Activated naive CD4-positive, alpha-beta T cell treated with anti-CD3 and anti-CD28 coated beads, Interleukin-2, amount 50 U/mL, for 72 hours (primary cell): ENCODE measurements at places on chromosomes 16 and 17. TPM values are rescaled to one million over a fixed set of nuclear protein-coding genes. Genes with fewer than 3 reads are reported as not detected.
A peak's percentile ranks its signal among the peaks of the same experiment; 100 is the strongest.

DNA sequence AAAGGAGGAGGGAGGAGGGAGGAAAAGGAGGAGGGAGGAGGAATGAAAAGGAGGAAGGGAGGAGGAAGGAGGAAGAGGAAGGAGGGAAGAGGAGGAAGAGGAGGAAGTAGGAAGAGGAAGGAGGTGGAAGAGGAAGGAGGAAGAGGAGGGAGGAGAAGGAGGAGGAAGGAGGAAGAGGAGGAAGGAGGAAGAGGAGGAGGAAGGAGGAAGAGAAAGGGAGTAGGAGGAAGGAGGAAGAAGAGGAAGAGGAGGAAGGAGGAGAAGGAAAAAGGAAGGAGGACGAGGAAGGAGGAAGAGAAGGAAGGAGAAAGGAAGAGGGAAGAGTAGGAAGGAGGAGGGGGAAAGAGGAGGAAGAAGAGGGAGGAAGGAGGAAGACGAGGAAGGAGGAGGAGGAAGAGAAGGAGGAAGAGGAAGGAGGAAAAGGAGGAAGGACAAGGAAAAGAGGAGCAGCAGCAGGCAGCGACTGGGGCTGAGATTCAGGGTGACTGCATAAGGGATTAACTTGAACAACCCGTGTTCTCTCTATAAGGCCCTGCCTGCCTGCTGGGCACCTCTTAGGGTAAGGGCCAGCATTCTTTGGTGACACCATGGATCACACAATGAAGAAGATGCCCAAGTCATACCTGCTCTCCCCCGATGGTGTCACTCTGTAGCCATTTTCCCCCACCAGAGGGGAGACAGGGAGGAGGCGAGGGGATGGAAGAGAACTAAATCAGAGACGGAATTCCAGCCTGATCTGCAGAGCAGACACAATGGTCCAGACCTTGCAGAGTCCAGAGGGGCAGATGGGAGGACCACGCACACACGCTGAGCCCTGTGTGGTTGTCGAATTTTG is 1.4 kb upstream of the IL34 start:
- no peak for DNase-seq

DNA sequence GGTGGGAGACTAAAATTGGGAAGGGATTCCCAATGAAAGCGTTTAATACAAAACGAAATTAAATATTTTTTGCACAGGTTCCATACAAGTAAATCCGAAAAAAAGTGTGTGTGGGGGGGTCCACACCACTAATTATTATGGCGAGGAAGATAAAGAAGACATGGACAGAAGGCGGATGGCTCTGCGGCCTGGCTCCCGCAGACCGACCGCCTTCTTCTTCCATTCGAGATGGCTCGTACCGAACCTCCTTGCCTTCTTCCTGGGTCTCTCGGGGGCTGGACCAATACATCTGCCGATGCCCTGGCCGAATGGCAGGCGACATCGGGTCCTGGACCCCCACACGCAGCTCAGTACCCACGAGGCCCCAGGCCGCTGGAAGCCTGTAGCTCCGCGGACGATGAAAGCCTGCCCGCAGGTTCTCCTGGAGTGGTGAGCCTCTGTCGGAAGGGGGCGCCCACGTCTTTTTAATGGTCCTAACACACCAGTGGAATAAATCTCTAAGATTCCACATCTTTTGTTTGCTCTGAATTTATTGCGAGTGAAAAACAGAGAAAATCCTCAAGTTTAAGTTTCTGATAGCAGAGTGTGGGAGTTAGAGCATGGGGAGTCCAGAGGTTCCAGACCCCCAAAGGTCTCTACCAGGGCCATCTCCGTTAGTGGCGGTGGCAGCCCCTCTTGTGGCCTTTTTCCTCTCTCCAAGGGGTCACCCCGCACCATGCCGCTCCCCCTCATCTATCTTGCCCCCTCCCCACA is 1.4 kb downstream of the PRAC2 start:
- peak; percentile 89 for DNase-seq

DNA sequence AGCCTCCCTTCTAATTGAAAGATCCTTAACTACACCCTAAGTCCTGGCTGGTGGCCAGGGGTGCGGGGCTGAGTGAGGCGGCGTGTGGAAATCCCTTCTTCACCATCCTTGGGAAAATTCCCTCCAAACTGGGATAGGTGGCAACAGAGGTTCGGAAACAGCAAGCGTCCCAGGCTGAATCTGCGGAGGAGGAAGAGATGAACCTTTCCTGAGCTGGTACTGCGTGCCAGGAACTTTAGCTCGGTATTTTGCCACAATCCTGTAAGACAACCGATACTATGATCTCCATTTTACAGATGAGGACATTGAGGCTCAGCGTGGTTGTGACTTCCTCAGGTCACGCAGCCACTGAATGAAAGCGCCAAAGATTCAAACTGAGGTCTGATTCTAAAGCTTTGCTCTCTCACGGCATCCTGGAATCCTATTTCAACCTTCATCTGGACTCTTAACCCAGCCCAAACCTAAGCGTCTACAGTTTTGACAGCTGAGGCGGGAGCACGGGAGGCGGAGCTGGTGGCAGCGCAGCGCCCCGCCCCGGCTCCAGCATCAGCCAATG is 583 bp upstream of the CYLD start:
- DNase-seq = no peak

DNA sequence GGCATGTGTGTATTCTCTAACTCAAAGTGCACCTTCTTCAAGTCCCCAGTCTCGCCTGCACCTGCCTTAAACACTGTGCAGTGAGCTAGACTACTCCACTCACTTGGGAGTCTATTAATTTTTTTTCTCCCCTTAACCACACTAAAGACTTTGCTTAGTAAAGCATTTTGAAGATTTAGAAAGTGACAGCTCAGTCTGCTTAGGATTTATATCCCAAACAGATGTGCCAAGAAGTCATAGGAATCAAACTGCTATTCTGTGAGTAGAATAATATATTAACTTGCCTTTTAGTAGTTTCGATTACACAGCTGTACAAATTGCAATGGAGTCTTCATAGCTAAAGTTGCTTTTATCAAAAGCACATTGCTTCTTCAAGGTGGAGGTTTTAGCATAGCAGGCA is 47.2 kb upstream of the MED13 start:
- DNase-seq = no peak

DNA sequence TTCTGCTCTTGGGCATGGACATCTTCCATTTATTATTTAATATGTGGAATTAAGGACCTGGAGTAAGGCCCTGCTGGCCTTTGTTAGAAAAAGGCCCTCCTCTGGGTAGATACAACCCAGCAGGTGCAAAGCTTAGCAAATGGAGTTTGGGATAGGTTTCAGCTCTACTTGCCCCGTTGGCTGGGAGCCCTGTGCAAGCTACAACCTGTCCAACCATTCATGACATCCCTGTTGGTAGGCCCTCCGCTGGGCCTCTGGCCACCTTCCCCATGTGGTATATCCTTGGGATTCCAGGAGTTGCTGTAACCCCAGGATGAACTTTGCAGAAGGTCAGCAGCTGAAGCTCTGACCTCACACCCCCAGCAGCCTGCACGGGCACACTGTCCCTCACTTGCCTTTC is 6.4 kb downstream of the NGFR start:
- no peak for DNase-seq

DNA sequence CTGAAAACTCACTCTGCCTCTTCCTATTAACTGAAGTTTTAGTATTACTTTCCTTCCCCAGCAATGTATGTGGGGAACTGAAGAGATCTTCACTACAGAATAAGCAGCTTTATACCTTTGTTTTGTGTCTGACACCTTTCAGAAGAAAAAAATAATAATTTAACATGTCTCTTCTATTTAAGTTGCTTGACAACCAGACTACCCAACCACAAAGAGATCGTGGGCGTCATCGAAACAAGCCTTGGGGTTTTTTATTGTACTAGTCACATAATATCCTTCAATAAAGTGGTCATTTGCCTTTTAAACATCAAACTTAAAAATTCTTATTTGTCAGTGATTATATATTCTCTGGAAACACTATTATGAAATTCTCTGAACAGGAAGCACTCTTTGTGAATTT is 123.7 kb downstream of the CHD9NB start:
- no peak for DNase-seq

GRCh38 chr16:8686031-8686621 is 11.7 kb downstream of the ABAT start:
- no peak for DNase-seq

DNA sequence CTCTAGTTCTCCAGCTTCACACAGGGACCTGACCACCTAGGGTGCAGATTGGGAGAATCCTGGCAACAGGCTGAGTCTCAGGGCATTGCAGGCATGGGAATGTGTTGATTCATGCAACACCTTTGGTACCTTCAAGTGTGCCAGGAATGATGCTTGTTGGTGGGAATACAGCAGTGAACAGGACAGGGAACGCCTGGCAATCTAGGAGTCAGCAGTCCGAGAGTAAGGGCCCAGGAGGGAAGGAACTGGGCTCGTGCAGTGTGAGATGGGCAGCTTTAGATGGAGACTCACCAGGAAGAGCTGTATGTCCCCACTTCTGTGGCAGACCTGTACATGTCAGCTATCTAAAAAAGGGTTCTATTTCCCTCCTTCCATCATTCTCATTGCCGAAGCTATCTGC is 12.0 kb upstream of the MRC2 start:
- no peak for DNase-seq

DNA sequence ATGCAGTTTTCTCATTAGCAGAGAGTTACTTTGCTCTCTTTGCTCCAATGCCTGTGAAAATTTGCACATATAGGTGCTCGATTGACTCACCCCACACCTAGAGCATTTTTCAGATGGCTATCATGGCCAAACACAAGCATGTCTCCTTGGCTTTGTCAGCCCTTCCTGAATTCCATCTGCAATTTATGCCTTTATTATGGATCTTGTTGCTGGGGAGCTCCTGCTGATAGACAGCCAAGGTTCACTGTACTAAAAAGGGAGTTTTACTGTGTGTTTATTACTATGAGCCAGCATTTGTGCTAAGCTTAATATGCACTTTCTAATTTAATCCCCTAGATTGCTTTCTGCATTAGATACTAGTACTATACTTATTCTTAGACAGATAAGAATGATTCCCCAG is 93.3 kb downstream of the TOX3 start:
- DNase-seq = no peak

DNA sequence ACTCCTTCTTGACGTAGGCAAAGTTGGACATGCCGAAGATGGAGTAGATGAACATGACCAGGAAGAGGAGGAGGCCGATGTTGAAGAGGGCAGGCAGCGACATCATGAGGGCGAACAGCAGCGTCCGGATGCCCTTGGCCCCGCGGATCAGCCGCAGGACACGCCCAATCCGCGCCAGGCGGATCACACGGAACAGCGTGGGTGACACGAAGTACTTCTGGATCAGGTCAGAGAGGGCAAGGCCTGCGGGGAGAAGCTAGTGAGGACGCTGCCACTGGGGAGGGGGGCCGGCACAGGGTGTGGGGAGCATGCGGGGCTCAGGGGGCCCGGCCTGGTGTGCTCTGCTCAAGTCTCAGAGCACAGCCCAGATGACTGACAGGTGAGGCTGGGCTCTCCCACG is 9.6 kb upstream of the CD79B start:
- no peak for DNase-seq

DNA sequence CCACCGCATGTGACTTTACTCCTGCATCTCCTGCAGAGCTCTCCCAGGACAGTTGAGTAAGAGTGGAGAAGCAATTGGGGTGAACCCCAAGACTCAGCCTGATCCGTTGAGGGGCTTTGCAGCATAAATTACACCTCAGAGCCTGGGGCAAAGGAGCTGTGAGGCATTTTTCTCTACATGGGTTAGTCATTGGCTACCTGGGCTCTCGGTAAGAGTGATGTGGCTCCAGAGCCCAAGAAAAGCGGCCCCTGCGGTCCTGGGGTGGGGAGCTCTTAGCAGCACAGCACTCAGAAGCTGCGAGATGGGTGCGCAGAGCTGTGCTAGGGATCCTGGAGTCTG is 40.4 kb upstream of the C16orf78 start:
- no peak for DNase-seq

The GP1BA gene
- not detected for total RNA-seq

The TLE7 gene
- not detected for total RNA-seq
